Prostate gland (tissue), 2 donors: ENCODE measurements at places on chromosomes 4 and X.

DNA sequence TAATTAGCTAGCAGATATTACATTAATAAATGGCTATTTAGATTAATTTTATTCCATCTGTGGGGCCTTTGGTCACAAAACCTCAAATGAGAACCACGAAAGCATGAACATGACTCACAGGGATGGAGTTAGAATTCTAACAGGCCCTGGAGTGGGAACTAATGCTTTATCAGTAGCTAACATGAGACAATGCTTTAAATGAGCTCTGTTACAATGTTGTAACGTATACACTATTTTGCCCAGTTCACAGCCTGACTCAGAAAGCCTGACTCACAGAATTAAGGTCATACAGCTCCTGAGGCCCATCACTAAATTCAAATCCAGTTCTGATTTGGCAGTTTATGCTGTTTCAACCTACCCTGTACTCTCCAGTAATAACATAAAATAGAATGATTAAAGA lies 23.2 kb downstream of the VEGFC start:
- no peak for DNase-seq

GRCh38 chr4:157225096-157225495 lies 4.6 kb downstream of the GRIA2 start:
- DNase-seq: no peak

DNA sequence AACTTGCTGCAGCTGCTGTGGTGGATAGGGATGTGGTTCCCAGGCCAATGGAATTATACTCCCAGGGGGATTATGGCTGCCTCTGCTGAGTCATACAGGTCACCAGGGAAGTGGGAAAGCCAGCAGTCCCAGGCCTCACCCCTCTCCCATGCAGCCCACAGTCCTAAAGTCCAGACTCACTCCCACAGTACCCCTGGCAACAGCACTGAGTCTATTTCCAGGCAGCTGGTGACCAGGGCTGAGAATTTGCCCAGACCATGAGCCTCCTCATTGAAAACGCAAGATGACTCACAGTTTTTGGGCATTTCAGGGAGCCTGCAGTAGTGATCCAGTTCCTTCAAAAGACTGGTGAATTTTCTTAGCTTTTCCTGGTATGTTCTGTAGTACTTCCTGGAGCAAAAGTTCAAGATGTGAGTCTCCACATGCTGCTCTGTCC lies 137.6 kb downstream of the NPNT start:
- DNase-seq: no peak

- no peak for DNase-seq
Measured at GRCh38 chr4:17068392-17068791, 169.9 kb upstream of the LDB2 start.

DNA sequence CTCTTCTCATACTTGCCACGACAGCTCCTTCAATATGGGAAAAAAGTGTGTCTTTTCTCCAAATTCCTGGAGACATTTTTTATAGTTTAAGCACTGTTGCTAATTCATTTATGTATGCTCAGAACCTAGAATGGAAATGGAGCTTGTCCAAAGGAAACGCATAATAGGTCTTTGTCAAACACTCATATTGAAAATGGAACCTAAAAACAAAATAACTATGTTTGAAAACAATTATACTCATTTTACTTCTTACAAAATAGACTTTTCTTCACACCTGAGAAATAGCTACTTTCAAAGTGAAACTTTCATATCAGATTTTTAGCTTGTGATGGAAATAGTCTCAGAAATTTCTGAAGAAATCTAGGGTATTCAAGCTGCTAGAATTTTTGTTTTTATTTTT lies 529.7 kb upstream of the BOD1L1 start:
- DNase-seq: no peak

GRCh38 chr4:18571301-18571761 lies 549.8 kb upstream of the LCORL start:
- no peak for DNase-seq

- DNase-seq: no peak
Measured at GRCh38 chrX:38970845-38971244, 169.6 kb downstream of the MID1IP1 start.

DNA sequence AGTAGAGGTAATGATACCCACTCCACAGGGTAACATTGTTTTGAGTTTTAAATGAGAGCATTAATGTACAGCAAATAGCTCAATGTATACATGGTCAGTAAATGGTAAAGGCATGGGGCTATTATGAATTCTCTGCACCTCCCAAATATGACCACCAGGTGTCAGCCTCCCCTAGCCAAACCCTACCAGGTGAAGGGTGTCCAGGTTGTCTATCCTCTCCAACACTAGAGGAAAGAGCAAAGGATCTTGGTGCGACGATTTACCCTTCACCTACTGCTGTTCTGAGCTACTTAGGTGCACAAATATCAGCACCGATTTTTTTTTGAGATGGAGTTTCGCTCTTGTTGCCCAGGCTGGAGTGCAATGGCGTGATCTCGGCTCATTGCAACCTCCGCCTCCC lies 26.5 kb upstream of the XIAP start:
- DNase-seq: peak; percentile 45

DNA sequence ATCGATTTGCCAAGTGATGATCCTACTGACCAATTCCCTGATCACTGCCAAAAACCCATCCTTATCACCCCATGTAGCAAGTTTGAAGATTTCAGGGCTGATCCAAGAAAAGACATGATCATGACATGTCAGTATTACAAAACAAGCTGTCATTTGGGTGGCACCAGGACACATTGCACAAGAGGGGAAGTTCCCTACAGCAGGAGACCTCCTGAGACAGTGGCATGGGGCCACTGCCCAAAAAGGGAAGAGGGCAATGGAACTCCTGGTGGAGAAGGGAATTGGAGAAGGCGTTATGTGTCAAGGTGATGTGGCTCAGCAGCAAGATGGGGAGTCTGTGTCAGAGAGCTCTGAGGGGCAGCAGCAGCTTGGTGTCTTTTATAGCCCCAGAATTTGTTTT lies 43.4 kb downstream of the ZNF182 start:
- no peak for DNase-seq

- no peak for DNase-seq
Measured at GRCh38 chrX:65873385-65873784, 166.5 kb downstream of the VSIG4 start.

DNA sequence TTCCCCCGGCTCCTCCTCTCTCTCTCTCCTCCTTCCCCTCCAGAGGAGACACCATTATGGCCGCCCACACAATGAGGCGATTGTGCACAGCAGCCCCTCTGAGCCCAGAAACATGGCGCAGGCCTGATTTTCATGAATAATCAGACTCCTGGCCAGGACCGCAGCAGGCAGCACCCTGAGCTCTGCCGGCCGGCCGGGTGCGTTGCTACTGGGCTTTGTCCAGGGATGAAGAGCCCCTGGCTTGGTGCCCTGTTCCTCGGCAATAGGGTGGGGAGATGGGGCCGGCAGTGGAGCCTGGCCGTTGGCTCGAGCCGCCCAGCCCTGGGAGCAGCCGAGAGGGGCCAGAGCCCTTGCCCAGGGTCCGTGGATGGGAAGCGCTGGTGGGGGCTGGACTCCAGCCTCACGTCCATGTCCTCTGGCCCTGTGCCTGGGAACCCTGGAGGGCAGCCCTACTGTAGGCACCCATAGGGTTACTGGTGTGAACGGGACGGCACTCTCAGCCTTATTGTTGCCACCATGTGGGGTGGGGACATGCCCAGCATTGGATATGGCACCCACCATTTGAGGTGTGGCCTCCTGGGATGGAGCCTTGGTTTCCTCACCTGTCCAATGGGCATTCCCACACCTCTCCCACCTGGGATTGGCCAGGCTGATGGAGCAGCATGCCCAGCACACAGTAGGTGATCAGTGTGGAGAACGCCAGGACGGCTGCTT lies 103.0 kb downstream of the SORCS2 start:
- DNase-seq: no peak

DNA sequence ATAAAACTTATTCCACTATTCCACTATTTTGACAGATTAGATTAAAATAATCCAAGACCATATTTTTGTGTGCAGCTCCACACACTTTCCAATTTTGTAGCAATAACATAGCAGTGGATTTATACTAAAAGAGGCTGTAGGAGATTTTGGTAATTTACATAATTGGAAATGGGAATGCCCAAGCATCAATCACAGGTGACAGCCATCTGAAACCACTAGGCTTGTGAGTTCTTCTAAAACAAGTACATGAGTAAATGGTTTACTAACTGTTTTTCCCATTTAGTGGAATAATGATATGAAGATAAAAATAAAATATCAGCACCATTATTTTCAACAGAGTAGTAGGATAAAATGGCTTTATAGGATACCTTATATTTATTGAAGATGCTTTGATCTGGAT lies 4.4 kb downstream of the ANK2 start:
- no peak for DNase-seq

- no peak for DNase-seq
Measured at GRCh38 chr4:42398171-42398870, 1.0 kb downstream of the SHISA3 start.

GRCh38 chrX:75067931-75068330 lies 88.2 kb downstream of the ABCB7 start:
- DNase-seq: no peak

DNA sequence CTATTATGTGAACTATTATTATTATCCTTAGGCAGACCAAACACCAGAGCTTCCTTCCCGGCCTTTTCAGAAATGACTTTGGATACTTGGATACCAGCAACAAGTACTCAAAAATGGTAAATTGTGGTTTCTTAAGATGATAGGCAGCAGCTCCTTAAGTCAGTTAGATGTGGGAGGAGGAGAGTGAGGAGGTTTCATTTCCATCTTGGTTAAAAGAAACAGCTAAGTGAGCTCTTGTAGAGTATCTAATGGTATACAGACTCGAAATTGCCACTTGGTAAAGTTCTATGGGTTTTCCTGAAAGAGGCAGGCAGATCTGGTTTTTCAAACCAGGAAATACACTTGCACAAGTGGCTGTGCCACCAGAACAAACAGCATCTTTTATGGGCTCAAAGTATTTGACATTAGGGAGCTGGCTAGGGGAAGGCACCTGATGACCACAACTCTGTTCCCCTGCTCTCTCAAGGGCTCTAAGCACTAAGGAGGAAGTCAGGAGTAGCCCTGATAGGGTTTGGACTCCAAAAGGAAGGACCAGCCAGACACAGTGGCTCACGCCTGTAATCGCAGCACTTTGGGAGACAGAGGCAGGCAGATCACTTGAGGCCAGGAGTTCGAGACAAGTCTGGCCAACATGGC lies 130.9 kb downstream of the TMEM164 start:
- DNase-seq: peak; percentile 8

DNA sequence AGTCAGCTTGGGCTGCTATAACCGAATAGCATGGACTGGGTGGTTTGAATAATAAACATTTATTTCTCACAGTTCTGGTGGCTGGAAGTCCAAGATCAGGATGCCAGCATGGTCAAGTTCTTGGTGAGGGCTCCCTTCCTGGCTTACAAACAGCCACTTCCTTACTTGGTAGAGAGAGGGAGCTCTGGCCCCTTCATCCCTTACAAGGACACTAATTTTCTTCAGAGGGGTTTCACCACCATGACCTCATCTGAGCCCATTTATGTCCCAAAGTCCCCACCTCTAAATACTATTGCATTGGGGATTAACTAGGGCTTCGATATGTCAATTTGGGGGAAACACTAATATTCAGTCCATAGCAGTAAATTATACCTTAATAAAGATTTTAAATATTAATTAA lies 61.8 kb downstream of the CLNK start:
- no peak for DNase-seq

DNA sequence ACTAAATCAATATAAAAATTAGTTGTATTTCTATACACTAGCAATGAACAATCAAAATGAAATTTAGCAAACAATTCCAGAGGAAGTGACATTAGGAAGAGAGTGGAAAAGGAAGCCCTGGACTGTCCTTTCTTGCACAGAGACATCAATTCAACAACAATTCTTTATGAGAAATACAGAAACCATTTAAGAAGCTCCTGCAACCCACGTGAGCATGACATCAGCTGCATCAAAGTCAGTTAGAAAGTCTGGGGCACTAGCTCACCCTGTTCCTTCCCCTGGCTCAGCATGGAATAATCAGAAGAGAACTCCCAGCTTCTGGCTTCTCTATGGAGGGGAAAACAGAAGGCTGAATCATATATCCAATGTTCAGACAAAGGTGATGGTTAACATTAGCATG lies 48.6 kb upstream of the STARD8 start:
- DNase-seq: no peak

DNA sequence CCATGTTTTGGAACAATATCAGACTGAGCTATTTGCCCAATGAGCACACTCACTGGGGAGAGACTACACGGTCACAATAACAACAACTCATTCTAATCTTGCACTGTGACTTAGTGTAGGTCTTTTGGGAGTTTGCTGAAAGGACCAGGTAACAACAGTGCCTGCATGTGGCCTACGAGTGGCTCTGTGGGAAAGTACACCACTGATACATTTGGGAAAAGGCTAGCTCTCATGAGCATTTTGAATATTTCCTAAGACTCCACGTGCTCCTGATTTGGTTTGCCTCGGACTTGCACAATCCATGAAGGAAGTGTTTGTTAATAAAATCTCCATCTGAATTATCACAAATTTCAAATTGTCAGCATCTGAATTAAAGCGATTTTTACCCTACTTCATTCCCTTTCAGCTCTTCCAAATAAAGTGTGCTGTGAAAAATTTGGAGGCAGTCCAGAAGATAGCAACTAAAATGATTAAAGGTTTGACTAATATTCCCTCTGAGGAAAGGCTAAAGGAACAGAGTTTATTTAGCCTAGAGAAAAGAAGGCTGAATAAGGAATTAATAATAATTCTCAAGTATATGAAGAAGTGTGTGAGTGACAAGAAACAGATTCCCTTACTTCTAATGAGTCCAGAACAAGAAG lies 406.4 kb downstream of the PPARGC1A start:
- DNase-seq: no peak

GRCh38 chr4:13331827-13332226 lies 152.3 kb downstream of the RAB28 start:
- DNase-seq: peak; percentile 42

DNA sequence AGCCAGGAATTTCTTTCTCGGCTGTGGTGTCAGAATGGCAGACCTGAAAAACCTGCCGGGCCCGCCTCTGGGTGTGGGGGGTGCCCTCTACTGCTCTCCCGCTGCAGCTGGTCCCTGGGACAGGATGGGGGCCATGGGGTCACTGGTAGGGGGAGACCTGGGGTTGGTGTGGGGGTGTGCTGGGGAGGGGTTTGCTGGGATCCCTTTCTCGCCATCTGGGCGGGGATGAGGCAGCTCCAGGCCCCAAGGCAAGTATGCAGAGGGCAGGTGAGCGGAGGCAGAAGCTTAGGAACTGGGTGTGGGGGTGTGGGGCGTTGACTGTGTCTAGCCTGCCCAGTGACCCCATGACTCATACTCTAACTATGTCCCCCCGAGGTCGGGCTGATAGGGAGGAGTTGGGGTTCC lies 884 bp downstream of the CCDC120 start:
- peak; percentile 27 for DNase-seq
